ENCODE measurements at places on chromosomes 5 and 9. TPM values are rescaled to one million over a fixed set of nuclear protein-coding genes. Genes with fewer than 3 reads are reported as not detected.
A peak's percentile ranks its signal among the peaks of the same experiment; 100 is the strongest.

GRCh38 chr5:95283761-95284571 lies 928 bp downstream of the MCTP1 start:
- DNase-seq = peak; percentile 78

- DNase-seq = no peak
These were observed 372.3 kb downstream of the CTNND2 start for GRCh38 chr5:11531811-11532555.

DNA sequence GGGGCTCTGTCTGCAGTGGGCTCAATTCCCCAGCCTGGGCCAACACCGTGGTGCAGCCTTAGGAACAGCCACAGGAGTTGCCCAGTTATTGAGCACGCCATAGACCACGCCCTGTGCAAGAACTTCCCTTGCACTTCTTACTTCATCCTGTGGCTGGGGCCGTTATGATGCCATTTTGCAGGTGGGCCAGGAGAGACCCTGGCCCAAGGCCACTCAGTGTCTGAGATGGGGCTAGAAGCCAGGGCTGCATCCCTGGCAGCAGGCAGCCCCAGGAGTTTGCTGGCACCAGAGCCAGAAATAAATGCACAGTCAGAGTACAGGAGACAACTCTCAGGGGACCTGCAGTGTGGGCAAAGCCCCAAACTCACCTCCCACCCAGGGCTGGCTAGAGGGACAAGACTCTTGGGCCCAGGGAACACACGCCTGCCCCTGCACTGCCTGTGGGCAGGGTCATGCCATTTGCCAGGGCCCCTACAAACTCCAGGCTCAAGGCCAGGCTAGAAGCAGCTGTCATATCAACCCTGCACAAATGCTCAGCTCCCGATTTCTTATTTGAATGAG lies 6.7 kb downstream of the CORO2A start:
- no peak for DNase-seq

GRCh38 chr5:133390416-133391353 lies 221.7 kb downstream of the FSTL4 start:
- DNase-seq = no peak

DNA sequence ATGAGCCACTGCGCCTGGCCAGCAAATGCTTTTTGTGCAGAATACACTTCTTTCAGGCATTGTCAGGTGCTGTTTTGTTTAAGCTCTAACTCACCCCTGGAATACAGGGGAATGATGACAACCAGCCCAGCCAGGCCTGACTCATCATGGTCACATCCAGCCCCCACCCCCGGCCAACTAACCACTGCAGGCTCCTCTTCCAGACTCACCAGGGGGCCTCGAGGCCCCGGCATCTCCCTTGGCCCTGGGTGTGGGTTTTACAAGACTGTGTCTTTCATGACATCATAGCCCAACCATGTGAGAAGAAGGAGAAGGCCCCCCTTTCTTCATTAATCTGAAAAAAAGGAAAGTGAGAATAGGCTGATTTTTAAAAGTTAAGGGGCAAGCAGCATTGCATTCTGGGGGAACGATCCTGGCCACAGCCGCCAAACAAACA lies 35.5 kb downstream of the OLFML2A start:
- peak; percentile 48 for DNase-seq

- DNase-seq = no peak
These were observed 9.4 kb upstream of the ASTN2 start for GRCh38 chr9:117424291-117424690.

- DNase-seq = no peak
These were observed 89.4 kb downstream of the ANGPTL2 start for GRCh38 chr9:127033061-127033460.

DNA sequence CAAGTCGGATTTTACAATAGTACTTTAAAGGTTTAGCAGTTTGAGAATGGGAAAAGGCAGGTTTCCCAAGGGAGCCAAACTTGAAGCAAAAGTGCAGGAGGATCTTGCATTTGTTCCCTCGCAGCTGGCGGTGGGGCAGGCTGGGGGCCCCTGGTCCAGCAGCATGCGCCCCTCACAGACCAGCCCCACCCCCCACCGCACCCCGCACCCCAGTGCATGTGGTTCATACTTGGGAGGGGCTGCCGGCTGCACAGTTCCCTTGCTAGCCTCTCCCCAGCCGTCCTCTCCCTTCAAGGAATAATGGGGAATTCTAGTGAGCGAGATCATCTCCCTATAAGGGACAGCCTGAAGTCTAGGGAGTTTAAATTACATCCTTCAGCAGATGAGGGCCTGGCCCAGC lies 273.1 kb upstream of the IRX2 start:
- DNase-seq = no peak

GRCh38 chr5:132758451-132758850 lies 11.2 kb downstream of the CCNI2 start:
- no peak for DNase-seq

Gene PHYHD1
- total RNA-seq = not detected

Gene TAL2
- total RNA-seq = not detected

Gene GNPDA1
- 54.0 TPM for total RNA-seq

Gene FAM221B
- not detected for total RNA-seq

All from Calu3 (cell line).